ENCODE measurements at places on chromosomes 6 and 20.

GRCh38 chr20:47973519-47974233 lies 188.4 kb upstream of the SULF2 start:
- no peak for DNase-seq

DNA sequence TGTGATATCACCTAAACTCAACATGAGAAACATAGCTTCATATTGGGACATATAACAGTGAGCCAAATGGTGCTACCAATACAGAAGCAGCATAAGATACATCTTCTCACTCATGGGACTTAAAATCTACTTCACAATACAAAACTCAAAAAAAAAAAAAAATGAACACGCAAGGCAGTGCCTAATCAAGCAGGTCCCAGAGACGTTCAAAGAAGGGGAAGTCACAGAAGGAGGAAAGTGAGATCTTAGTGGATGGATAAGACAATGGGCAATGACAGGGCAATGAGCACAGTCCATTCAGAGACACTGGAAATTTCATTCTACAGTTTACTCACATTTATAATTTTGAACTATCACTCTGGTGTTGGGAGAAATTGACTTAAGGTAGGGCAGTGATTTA lies 88.3 kb downstream of the FAM50B start:
- DNase-seq: no peak

DNA sequence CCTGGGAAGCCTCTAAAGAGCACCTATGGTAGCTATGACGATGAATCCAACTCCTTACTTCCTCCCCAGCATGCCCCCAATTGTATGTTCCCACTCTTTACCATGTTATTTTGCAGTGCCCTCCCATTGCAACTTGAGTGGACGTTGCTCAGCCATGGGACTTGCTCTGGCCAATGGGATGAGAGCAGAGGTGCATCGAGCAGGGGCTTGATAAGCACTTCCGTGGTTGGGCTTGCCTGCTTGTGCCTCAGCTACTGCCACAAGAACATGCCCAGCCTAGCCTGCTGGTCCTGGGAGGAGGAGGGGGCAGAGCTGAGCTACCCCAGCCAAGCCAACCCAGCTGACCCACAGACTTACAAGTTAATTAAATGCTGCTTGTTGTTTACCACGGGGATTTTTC lies 71.1 kb upstream of the CTNNBL1 start:
- no peak for DNase-seq

DNA sequence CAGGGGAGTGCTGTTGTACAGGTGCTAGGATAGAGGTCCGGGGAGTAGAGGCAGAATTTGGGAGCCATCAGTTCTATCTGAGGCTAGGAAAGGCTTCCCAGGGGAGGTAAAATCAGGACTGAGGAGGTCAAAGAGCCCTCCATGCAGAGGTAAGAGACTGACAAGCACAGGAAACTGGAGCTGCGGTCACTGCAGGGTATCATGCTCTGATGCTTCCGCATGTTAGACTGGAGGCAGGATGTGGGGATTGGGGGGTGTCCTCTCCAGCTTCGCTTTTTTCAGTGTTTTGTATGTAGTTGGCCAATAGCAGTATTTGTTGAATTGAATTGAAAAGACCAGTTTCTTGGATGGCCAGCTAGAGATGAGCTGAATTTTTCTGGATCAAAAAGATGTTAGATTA lies 87.8 kb downstream of the SLC22A3 start:
- no peak for DNase-seq

DNA sequence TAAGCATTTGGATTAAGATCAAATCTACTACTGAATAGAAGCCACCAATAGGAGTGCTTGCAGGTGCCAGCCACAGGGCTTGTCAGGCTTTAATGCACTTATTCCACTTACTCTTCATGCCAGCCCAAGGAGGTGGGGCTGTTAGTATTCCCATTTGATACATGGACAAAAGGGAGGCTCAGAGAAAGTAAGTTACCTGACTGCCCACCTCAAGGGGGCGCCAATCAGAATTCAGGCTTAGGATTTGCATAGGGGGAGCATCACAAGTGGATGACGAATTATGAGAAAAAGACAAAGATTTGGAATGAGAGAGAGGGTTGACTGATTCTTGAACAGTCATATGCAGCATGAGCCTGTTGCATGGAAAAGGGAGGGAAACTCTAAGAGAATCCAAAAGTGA lies 188.4 kb upstream of the TSHZ2 start:
- no peak for DNase-seq

DNA sequence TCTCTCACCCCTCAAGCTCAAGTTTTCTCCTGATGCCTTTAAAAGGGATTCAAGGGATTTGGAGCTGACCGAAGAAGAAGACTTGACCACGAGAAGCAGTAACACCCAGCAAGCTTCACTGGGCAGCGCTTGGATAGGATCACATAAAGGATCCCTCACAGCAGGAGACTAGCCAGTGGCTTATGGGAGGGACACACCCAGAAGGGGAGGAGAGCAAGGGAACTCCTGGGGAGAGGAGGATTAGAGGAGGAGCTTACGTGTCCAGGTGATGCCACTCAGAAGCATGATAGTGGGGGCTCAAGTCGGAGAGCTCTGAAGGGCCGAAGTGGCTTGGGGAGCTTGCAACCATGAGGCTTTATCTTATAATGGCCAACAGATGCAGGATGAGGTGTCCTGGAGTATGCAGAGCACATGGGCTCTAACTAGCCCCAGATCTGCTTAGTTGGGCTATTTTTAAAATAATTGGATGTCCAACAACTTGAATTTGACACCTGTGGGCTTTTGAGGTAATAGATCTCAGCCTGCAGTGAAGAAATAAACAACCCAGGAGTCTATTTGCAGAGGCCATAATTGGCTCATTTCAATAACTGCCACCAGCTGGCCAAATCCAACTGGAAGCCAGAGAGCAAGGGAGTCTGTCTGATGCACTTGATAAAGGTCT lies 137.9 kb upstream of the EXOC2 start:
- DNase-seq: no peak

DNA sequence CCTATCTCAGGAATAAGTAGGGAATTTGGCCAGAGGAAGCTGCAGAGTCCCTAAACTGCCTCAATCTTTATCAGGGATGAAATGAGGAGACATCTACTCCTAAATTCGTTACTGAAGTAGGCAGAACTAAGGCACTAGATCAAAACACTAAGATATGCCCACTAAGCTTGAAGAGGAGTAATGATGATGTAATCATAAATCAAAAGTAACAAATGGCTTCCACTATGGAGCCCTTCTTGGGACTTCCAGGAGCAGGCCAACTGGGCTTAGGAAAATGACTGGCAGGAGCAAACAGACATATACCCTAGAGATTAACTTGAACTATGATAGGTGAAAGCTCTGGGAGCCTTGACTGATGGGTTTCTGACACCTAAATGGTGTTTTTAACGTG lies 15.4 kb downstream of the ZSCAN12 start:
- no peak for DNase-seq

DNA sequence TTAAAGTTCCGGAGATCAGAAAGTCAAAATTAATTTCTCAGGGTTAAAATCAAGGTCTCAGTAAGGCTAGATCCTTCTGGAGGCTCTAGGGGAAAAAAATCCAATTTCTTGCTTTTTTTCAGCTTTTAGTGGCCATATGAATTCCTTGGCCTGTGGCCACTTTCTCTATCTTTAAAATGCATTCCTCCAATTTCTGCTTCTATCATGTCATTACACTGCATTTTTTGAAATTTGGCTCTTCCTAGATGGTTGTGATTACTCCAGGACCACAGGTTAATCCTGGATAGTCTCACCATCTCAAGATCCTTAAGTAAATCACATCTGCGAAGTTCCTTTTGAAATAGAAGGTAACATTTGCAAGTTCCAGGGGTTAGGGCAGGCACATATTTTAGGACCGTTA lies 1294.9 kb upstream of the CITED2 start:
- DNase-seq: no peak

GRCh38 chr6:140909156-140909555 lies 1223.6 kb upstream of the GJE1 start:
- no peak for DNase-seq

- DNase-seq: no peak
Measured at GRCh38 chr20:37627060-37627766, 66.6 kb upstream of the CTNNBL1 start.

GRCh38 chr6:111173946-111174345 lies 86.6 kb downstream of the SLC16A10 start:
- DNase-seq: no peak

DNA sequence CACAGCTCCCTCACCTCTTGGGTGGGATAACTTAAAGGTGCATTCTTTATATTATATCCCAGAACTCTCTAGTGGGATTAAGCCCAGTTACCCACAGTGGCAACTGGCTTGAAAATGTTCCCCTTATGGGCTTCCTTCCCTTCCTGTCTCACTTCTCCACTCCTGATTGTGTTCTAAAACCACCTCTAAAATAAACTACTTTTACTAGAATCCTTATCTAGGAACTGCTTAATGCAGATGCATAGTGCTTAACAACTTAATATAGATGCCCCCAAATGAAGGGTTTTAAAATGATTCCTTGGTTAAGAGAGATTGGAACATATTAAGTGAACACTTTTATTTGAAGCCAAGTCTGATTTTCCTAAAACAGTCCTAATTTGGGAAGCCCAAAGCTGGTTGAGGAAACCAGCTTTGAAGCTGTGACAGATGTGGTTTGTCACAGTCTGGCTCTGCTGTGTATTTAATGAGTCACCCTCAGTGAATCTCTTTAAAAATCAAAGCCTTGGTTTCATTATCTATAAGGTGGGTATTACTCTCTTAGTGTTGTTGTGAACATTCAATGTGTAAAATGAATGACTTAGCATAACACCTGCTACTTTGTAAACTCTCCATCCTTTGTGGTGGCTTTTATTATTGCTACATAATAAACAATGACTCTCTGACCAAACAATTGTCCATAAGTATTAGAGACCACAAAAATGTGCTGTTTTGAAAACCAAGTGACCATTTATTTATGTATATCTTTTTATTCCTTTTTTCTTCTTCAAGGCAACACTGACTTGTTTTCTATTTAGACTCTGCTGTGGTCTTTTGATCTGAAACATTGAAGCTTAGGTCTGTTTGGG lies 24.4 kb downstream of the PLCB1 start:
- no peak for DNase-seq

DNA sequence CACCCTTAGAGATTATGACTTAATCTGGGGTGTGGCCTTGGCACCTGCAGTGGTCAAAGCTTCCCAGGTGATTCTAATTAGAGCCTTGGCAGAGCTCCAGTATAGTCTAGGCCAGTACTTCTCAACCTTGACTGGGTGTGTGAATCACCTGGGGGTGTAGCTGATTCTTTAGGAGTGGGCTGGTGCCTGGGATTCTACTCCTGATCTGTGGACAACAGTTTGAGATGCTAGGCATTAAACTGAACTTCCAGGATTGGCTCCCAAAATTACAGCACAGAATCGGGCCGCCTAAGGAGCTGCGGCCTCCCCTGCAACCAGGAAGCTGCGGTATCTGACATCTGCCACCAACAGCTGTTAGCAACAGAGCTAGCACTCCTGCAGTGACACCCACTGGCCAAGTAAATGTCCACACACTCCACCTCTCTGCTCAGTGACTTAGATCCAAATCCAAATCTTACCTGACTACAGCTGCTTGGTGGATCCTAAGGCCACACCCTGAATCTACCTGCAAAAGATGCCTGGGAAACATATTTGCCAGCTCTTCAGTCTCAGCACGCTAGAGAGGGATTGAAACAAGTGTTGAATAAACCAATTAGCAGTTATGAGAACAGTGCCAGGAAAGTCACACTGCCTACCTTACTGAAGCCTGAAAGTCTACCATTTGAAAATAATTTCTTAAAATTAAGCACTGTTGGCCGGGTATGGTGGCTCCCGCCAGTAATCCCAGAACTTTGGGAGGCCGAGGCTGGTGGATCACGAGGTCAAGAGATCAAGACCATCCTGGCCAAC lies 126.7 kb downstream of the UNC5CL start:
- DNase-seq: no peak

DNA sequence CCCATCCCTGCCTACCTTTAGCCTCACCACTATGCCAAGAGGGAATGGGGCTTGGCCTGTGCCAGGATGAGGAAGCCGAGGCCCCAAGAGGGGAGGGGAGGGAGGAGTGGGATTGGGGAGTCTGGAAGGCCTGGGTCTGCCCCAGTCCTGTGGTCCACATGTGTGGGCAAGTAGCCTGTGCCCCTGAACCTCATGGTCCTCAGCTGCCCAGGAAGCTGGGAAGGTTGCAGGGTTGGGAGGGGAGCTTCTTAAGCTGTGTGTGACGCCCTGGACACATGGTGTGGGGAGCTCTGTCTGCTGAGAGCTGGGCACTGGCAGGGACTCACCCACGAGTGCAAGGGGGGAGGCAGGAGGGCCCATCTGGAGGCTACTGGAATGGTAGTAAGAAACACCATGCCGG lies 31.7 kb downstream of the DLGAP4 start:
- DNase-seq: no peak

GRCh38 chr6:158293122-158293521 lies 19.1 kb upstream of the TULP4 start:
- DNase-seq: no peak

- DNase-seq: no peak
Measured at GRCh38 chr6:44203955-44204354, 12.8 kb upstream of the MYMX start.

DNA sequence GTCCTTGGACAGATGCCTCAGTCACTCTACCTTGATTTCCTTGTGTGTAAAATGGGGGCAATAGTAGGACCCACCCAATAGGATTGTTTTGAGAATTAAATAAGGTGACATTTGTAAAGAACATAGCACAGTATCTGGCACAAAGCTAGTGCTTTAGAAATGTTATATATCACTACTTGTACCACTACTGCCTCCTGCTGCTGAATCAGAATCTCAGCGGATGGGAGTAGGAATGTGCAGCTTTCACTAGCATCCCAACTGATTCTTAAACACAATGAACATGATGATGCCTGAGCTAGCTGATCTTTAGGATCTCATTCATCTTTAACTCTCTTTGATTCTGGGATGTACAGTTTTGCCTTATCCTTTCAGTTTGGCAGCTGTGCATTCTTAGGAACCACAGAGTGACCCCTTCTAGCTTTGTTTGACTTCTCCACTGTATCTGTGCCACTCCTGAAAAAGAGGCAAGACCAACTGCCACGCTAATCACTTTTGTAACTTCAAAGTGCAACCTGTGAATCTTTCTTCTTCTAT lies 7.2 kb downstream of the PBOV1 start:
- no peak for DNase-seq

DNA sequence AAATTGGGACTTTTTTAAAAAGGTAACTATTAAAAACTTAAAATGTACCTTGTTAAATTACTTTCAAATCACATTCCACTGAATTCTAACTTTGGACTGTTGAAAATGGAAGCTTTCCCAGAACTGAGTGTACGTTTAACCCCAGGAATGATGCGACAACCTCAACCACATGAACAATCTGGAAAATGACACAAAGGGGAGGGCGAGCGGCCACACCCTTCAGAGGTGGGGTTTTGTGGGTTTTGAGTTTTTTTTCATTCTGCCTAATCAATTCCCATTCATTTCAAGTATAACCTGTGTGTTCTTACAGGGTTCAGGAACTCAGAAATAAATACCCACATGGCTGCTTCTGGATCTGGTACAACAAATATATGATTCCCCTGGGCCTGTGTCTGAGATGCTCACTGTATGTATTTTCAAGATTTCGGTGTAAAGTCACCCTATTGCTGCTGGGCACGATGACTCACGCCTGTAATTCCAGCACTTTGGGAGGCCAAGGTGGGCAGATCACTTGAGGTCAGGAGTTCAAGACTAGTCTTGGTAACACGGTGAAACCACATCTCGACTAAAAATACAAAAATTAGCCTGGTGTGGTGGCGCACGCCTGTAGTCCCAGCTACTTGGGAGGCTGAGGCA lies 21.6 kb downstream of the CNKSR3 start:
- DNase-seq: no peak

- DNase-seq: no peak
Measured at GRCh38 chr20:57693002-57693582, 16.7 kb downstream of the PMEPA1 start.
